T-helper 22 cell (primary cell): ENCODE measurements at places on chromosomes 2 and 18.

DNA sequence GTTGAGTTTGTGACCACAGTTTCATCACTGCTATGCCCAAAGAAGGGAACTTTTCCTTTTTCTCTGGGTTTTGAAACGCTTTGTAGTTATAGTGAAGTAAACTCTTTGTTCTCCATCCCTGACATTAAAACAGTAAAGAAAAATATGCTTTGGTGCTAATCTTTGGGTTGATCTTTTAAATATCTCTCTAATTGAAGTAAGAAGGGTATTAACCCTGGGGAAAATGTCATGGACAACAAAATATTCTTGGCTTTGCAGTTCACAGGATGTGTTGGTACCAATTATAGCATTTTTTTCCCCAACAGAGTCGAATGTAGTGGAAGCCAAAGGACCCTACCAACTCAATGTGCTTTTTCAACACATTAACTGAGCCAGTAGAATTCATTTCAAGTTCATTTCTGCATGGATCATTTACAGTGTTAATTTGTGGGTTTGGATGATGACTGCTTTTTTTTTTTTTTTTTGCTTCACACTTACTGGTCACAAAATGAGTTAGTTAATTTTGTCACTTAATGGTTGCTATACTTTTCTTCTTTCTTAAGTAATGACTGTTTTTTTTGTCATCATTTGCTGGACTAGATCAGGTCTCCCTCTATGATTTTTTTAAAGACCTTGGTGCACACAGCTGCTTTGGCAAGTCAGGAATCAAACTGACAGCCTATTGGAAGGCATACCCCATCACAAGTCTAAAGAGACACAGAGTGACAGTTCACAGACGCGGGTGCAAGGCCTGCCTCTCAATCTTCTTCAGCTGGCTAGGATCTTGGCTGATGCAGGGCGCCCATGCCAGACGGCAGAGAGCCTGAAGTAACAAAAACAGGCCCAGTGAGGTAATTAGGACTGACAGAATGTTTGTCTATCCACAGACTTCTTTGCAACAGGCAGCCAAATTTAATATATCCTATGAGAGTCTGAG, 98.8 kb upstream of the MMADHC start:
- no peak for DNase-seq

DNA sequence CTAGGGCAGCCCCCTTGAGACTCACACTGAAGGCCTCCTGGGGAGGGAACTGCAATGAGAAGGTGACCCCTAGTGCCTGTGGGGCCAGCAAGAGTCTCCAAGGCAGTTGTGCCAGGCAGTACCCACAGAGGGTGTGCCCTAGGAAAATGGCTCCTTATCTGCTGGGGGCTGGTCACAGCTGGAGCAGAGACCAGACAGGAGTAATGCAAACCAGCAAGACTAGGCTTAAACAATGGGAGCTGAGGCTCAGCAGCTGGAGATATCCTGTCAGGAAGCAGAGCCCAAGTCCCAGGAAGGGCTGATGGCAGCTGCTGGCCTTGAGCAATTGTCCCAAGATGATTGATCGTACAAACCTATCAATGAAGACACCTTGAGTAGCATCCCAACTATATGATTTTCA, 26.8 kb upstream of the E2F6 start:
- DNase-seq: no peak

GRCh38 chr18:51811883-51812282, 528.1 kb upstream of the DCC start:
- no peak for DNase-seq

DNA sequence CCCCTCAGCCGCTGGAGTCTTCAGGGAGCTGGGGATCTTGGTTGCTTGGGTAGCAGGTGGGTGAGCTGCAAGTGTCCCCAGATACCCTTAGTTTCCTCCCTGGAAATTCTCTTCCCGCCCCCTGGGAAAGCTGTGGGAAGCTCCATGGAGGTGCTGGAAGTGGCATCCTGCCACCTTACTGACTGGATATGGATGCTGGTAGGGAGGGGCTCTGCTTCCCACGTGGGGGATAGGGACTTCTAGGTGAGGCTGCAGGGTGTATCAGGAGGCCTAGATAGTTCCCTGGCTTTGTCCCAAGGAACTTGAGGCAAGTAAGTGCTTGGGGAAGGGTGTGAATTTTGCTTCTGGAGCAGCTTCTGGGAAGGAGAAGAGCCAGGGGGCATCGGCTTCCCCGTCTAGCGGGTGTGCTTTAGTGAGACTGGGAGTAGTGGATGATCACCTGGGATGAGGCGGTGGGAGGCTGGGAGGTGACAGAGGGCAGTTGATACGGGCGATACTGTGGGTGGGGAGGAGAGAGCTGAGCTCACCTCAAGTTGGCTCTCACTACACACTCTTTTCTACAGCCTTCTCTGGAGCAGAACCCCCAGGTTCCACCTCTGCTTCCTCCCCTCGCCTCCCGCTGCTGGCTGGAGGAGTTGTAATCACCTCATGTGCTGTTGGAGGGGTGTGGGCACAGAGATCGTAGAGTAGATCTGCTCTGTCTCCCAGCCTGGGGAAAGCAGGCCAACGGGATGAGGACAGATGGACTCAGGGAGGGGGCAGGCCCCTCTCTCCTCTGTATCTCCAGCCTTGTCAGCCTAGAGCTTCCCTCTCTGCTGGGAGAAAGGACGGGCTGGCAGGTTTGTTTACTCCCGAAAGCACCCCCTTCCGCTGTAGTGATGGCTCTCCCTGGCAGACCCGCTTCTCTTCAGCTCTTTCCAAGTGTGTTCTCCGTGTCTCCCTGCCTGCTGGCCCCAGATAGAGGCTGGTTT, 19.8 kb downstream of the TET3 start:
- no peak for DNase-seq

DNA sequence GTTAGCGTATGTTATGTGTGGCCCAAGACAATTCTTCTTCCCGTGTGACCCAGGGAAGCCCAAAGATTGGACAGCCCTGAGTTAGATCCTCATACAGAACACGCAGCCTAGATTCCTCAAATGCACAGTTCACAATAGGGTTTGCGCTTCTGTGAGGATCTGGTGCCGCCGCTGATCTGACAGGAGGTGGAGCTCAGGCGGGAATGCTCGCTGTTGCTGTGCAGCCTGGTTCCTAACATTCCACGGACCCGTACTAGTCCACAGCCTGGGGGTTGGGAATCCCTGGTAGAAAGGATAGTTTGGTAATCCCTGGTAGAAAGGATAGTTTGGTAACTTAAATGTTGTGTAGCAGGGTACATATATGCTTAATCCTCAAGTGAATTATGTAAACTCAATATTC, 27.0 kb downstream of the MAPRE3 start:
- DNase-seq: no peak

DNA sequence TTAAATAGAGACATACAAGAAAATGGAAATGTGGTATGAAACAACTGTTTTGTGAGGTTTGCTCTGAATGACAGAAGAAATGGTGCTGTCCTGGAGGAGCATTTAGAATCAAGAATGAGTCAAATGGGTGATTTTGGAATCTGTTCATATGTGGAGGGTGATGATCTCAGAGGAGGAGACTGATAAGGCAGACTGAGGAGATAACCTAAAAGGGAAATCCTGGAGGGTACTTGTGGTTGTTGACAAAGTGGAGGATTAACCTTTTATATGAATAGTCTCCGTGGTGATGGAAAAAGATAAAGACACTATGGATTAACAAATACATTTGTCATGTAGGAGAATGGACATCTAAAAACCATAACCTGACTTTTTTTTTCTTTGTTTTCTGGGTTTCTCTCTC, 74.1 kb downstream of the MMADHC start:
- DNase-seq: no peak

GRCh38 chr2:45468279-45468678, 142.8 kb downstream of the SRBD1 start:
- DNase-seq: no peak
